Astrocyte of the hippocampus (primary cell): ENCODE measurements at places on chromosomes 13 and 19.
A peak's percentile ranks its signal among the peaks of the same experiment; 100 is the strongest.

GRCh38 chr19:10159610-10160009 lies 35.1 kb downstream of the DNMT1 start:
- no peak for DNase-seq

DNA sequence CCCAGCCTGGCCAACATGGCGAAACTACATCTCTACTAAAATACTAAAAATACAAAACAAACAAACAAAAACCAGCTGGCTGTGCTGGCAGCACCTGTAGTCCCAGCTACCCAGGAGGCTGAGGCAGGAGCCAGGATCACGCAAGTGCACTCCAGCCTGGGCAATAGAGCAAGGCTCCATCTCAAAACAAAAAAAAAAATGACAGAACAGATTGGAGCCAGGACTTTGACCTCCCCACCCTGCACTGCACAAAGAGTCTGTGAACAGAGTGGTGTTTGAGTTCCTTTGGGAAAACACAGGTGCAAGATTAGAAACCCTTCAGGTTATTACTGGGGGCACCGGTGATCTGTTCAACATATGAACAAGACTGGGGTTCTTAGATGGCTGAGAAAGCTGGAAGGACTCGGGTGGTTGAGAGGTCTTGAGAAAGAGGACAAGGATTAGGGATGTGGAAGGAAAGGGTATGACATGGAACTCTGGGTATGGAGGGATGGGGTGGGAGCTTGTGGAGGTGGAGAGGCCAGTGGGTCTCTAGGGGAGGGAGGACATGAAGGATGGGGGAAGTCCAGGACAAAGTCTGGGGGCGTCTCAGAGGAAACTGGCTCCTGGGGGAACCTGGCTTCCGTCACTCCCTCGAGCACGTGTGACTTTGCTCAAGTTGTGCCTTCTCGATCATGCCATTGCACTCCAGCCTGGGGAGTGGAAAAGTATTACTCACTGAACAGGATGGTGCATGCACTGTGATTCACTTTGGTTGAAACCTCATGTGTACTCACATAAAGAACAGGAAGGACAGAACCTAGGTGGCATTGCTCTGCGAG lies 25.9 kb downstream of the RCN3 start:
- DNase-seq = peak; percentile 58

DNA sequence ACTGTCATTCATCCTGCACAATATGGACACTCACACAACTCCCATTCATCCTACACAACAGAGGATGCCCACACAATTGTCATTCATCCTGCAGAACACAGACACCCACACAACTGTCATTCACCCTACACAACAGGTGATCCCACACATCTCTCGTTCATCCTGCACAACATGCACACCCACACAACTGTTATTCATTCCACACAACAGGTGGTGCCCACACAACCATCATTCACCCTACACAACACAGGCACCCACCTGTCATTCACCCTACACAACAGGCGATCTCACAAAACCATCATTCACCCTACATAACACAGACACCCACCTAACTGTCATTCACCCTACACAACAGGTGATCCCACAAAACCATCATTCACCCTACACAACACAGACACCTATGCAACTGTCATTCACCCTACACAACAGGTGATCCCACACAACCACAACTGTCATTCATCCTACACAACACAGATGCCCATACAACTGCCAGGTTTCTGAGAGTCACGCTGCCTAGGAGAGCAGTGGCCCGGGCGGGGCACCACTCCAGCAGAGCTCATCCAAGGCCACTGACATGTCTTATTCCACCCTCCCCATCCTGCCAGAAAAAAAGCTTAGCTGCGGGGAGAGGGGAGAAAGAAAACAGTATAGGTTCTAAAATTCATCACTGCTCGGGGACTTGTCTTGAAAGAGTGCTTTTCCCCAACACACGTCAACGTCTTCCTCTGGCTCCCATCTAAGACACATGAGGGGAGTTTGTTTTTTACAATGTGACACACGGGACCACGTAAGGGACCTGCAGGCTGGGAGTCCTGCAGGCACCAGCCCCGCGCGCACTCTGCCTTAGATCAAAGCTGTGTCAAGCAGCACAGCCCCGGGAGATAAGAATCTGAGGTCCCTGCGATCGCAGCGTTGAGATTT lies 44.0 kb downstream of the KLF2 start:
- DNase-seq = no peak

- no peak for DNase-seq
These were observed 30.2 kb downstream of the CACNA1A start for GRCh38 chr19:13476071-13476470.

DNA sequence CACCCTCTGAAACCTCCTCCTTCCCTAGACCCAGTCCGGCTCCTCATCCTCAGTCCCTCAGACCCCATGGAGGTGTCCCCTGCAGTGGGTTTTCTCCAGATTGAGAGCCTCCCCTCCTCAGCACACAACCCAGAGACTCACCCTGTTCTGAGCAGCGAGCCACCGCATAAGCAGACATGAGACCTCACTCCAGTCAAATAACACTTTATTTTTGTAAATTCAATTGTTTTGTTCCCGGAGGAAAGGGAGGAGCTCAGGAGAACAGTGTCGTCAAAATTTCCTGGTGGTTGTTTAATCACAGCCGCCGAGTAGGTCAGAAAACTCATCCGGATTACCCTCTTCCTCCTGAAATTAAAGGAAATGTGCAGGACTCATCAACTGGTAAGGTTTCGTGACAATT lies 57.5 kb downstream of the ERICH4 start:
- DNase-seq = no peak

- no peak for DNase-seq
These were observed 560.9 kb upstream of the PCDH9 start for GRCh38 chr13:67791047-67791446.

DNA sequence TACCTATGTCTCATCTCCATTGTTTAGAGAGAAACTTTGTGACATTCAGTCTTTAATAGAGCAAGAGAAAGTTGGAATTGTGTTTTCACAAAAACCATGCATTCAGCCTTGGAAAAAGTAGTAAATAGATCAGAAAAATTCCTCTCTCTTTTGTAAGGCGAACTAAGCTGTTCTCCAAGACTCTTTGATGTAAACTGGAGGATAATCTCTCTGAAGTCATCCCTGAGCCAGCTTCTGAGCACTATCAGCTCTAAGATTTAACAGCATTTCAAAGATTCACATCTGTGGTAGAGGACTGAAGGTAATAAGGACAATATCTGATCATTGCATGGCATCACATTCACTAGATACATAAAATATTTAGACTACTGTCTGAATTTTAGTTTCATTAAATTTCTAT lies 904.6 kb upstream of the ATXN8OS start:
- no peak for DNase-seq

GRCh38 chr19:39166571-39167391 lies 30.0 kb upstream of the NCCRP1 start:
- peak; percentile 40 for DNase-seq

GRCh38 chr13:28954810-28955209 lies 134.7 kb downstream of the MTUS2 start:
- no peak for DNase-seq

DNA sequence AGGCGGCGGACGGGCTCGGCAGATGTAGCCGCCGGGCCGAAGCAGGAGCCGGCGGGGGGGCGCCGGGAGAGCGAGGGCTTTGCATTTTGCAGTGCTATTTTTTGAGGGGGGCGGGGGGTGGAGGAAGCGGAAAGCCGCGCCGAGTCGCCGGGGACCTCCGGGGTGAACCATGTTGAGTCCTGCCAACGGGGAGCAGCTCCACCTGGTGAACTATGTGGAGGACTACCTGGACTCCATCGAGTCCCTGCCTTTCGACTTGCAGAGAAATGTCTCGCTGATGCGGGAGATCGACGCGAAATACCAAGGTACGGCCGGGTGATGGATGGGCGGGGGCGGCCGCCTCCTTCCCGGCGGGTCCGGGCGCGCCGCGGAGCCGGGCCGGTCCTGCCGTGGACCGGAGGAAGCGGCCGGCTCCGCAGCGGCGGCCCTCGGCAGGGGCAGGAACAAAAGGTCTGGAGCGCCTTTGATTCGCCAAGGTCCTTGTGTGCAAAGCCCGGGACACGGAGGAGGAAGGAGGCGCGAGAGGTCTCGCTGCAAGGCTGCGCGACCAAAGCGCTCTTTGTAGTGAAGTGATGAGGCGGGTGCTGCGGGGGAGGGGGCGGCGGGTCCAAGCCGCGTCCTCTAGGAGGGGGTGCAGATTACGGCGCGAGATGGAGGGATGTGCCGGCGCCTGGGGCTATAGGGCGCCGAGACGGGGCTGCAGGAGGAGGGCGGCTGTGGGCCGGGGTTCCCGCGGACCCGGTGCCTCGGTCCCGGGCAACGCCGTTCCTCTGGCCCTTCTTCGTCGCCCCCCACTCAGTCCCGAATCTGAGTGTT lies 689 bp downstream of the ING1 start:
- DNase-seq = peak; percentile 73

DNA sequence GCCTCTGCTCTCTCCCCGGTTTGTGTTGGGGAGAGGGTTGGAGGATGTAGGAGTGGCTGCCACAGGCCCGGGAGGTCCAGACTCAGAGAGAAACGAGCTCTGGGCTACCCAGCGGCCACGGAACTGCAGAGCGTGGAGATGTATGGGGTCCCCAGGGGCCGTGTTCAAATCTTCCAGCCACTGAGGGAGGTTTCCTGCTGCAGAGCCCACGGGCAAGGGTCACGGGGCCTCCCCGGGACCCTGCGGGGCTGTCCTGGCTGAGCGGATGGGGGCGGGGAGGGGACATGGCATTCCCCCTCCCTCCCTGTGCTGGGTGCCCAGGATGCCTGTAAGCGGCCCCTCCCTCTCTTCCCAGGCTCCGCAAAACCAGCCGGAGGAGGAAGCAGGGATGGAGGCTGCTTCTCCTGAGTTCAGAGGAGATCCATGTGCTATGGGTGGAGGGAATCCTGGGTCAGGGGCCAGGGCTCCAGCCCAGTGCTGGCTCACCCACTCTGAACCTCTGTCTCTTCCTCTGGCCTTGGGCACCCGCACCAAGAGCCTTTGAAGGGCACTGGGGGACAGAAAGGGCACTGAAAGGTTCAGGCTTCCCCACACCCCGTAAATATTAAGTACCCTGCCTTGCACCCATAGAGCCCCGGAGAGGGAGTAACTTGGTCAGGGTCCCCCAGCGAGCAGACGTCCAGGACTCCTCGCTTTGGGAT lies 22.6 kb downstream of the SMIM24 start:
- DNase-seq = peak; percentile 46

GRCh38 chr13:112205990-112206389 lies 139.0 kb downstream of the SOX1 start:
- DNase-seq = no peak

DNA sequence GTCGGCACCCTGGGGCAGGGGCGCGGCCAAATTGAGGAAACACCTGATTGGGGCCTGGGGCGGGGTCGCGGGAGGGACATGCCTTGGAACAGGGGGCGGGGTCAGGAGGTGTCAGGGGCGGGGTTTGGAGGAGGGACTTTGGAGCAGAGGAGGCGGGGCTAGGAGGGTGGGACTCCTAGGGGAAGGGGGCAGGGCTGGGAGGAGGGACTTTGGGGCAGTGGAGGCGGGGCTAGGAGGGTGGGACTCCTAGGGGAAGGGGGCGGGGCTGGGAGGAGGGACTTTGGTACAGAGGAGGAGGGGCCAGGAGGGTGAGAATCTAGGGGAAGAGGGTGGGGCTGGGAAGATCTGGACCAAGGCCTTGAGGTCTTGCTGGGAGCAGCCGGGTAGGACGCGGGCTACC lies 21.9 kb downstream of the GRIN2D start:
- peak; percentile 70 for DNase-seq

DNA sequence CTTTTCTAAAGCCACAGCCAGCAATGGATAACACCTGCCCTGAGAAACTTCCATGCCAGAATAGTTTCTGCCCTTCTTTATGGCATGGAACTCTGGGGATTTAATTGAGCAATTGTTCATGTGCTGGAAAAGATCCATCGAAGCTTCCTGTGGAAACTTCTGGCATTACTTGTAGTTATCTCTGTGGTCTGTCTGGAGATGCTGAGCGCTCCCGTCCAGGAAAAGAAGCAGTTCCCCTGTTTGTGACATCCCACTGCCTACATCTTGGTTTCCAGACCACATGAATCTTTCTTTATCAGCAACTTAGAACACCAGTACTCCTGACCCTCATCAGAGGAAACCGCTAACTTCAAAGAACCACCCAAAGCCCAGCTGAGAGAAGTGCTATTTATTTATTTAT lies 24.6 kb downstream of the FLT1 start:
- DNase-seq = no peak

GRCh38 chr19:46787331-46788261 lies 798 bp downstream of the SLC1A5 start:
- DNase-seq = peak; percentile 72

GRCh38 chr13:19150226-19150625 lies 31.4 kb downstream of the TUBA3C start:
- DNase-seq = no peak

- no peak for DNase-seq
These were observed 695 bp downstream of the ICAM1 start for GRCh38 chr19:10271543-10272086.

DNA sequence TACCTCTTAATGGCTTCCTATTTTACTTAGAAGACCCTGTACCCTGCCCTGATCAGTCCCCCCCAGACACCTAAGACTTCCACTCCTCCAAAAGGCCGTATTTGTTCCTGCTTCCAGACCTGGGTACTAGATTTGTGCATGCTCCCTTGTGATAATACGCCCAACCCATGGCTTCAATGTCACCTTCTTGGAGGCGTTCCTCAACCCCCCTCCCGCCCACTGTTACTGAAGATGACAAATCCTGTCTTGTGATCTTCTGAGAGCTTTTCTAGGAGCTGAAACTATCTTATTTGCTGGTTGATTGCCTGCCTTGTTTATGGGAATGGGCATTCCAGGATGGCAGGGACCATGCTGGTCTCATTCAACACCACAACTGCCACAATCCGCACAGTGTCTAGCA lies 9.4 kb downstream of the SLC25A23 start:
- no peak for DNase-seq

DNA sequence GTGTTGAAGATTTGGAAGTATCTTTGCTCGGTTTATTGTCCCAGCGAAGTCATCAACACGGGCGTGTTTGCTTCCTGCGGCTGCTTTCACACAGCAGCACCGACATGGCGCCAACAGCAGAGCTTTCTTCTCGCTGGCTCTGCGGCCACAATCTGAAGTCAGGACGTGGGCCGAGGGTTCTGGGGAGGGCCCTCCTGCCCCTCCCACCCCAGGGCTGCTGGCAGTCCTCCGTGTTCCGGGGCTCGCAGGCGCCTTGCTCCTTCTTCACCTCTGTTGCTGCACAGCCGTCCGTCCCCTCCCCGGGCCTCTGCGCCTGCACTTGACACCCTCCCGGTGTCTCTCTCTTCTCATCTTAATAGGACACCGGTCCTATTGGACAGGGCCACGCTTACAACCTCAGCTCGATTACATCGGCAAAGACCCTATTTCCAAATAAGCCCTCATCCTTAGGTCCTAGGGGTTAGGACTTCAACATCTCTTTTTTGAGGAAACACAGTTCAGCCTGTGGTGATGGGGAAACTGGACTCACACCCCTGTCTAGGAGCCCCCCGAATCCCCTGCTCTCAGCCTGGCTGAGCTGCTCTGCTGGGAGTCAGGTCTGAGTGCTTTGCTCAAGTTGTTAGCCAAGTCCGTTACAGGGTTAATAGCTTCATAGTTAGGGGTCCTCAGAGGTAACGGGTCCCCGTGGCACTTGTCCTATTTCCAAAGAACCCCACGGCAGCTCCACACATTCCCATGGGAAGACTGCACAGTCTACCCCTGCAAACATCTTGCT lies 2.7 kb upstream of the TEX29 start:
- DNase-seq = no peak

- DNase-seq = no peak
These were observed 1.8 kb downstream of the FAM187B start for GRCh38 chr19:35226748-35227147.

GRCh38 chr19:16161840-16162239 lies 11.5 kb downstream of the CIB3 start:
- DNase-seq = peak; percentile 28
